ENCODE measurements at places on chromosomes 16 and 17.

- DNase-seq, result peak; percentile 83
These were observed 644 bp downstream of the NFAT5 start for GRCh38 chr16:69566240-69566980.

GRCh38 chr17:39200070-39200879, at the start of gene RPL19:
Gene RPL19, plus strand, starts transcription at chr17:39200283. Its CDS starts 62 bp downstream, at chr17:39200345.
- DNase-seq, result no peak

GRCh38 chr17:81821603-81822311, 11.3 kb downstream of the MCRIP1 start:
- DNase-seq, result peak; percentile 63

DNA sequence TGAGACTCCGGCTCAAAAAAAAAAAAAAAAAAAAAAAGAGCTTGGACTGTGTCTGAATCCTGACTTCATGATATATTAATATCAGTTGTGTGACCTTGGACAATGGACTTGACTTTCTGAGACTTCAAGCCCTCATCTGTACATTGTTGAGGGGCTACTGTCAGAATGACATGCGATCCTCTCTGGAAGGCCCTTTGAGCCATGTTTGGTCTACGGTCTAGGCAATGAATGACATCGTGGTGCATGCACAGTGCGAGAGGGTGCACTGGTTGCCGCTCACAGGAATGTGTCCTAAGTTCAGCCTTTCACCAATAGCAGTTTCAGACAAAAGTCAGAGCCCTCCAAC, 43.0 kb upstream of the ZNF629 start:
- no peak for DNase-seq

DNA sequence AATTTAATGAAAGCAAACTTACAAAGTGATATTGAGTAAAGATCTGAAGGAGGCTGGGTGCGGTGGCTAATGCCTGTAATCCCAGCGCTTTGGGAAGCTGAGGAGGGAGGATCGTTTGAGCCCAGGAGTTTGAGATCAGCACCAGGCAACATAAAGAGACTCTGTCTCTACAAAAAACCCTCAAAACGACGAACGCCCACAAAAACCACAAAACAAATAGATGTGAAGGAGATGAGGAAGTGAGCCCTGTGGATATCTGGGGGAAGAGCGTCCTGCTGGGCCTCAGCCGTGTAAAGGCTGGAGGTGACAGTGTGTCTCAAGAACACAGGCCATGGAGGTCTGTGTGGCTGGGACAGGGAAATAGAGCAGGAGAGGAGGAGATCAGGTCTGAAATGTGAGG, 68.8 kb downstream of the ITFG1 start:
- DNase-seq, result peak; percentile 16

DNA sequence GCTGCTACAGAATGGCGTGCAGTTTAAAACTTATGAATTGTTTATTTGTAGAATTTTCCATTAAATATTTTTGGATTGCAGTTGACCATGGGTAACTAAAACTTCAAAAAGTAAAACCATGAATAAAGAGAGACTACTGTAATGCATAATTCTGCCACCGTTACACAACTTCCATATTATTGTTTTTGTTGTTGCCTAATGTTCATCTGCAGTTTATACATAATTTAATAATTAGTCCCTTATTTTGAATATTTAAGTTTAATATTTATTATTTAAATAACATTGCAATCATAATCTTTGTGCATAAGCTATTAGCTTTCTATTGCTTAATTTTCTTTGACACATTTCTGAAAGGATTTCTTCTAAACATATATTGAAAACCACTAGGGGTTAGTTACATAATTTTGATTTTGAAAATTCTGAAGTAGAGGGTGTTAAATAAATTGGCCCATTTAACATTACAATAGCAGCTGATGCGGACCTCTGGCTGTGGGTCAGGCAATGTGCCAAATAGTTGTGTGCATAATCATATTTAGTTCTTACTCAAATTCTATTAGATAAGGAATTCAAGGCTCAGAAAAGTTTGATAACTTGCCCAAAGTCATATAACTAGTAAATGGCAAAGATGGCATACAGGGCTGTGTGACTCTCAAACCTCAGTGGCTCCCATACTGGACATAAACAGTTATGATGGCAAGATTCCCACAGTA, 31.1 kb downstream of the PPM1E start:
- DNase-seq, result peak; percentile 92

GRCh38 chr17:80402959-80403358, 12.0 kb upstream of the ENDOV start:
- DNase-seq, result no peak

- no peak for DNase-seq
These were observed 4.9 kb downstream of the CCP110 start for GRCh38 chr16:19528666-19529065.

GRCh38 chr16:71919035-71919434, 23.7 kb downstream of the IST1 start:
- no peak for DNase-seq

DNA sequence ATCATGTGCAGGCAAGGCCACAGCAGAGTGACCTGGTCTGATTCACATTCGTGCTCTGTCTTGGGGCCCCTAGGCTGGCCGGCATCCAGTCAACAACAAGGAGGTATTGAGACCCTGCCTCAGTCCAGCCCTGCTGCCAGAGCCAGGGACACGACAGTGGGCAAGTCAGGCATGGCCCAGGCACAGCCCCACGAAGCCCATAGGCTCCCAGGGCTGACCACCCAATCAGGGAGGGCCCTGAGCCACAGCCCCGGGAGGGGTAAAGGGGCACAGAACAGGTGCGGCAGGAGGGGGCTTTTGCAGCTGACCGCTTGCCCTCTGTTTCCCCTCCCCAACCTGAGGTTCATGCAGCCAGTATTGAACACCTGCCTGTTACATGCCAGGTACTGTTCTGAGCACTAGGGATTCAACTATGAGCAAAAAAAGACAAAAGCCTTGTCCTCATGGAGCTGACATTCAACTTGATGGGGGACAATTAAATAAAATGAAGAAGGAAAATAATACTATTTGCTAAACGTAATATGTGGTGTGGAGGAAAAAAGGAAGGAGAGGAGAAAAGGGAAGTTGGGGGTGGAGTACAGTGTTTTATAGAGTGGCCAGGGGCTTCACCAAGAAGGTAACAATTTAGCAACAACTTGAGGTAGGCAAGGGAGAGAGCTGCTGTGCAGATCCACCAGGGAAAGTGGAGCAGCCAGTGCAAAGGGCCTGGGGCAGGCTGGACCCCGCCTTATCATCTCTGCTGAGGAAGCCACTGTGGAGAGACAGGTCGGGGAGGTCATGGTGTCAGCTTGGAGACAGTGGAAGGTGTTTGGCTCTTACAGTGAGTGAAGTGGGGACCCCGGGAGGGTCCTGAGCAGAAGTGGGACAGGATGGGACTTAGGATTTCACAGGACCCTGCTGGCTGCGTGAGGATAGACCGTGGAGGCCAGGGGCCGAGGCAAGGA, 6.1 kb downstream of the DRC3 start:
- no peak for DNase-seq

GRCh38 chr17:66849032-66849655, 14.2 kb downstream of the CACNG5 start:
- DNase-seq, result no peak

DNA sequence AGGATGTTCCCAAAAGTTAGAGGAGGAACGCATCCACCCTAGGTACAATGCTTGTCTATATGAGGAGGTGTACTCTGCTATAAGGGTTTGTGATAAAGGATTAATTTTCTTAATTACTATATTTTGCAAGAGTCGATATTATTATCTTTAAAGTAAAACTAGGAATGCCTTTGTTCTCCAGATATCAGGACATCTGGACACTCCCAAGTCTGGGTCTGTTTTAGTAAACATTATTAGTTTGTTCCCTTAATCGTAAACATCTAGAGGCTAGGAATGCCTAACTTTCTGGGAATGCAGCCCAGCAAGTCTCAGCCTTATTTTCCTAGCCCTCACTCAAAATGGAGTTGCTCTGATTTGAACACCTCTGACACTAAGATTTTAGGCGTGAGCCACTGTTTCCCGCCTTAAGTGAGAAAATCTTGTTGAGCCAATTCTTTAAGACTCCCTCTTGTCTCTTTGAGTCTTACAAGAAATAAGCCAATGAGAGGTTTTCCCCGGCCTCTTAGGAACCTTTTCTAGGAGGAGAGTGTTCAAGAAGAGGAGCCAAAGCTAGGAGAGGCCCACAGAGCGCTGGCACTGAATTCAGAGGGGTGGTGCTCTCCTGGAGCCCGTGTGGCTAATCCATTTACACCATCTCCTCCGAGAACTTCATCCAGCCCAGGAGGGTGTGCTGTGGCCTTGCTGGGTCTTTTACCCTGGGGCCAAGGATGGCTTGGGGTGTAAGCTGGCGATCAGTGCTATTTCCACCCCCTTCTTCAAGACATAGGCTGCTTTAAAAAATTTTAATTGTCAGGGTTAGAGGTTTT, 40.9 kb downstream of the SMARCE1 start:
- no peak for DNase-seq

GRCh38 chr16:73389085-73389484, 341.2 kb upstream of the ZFHX3 start:
- no peak for DNase-seq

DNA sequence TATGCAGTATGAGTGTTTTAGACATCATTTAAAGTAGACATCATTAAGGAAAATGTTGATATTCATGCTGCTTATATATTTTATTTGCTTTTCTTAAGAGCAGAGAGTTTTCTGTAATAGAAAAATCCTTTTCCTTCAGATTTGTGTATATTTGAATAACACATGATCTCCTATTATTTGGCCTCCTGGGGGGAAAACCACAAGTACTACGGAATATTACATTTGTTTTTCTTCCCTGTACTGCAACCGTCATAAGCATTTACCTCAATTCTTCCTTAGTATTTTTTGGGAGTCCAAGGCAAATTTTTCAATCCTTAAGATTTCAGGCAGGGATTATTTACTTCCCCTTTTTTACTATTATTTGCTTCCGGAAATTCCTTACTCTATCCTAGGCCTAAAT, 6.0 kb downstream of the RSPRY1 start:
- peak; percentile 42 for DNase-seq

DNA sequence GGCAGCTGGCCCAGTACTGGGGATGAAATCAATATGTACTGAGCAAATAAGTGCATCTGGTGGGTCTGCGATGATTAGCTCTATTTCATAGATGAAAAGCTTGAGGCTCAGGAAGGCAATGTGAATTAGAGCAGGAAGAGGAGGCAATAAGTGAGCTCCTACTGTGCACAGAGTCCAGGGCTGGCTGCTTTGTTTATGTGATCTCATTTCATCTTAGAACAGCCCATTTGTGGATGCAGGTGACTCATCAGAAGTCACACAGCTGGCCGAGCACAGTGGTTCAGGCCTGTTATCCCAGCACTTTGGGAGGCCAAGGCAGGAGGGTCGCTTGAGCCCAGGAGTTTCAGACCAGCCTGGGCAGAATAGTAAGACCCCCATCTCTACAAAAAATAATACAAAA, 7.1 kb downstream of the TMEM114 start:
- DNase-seq, result peak; percentile 9

DNA sequence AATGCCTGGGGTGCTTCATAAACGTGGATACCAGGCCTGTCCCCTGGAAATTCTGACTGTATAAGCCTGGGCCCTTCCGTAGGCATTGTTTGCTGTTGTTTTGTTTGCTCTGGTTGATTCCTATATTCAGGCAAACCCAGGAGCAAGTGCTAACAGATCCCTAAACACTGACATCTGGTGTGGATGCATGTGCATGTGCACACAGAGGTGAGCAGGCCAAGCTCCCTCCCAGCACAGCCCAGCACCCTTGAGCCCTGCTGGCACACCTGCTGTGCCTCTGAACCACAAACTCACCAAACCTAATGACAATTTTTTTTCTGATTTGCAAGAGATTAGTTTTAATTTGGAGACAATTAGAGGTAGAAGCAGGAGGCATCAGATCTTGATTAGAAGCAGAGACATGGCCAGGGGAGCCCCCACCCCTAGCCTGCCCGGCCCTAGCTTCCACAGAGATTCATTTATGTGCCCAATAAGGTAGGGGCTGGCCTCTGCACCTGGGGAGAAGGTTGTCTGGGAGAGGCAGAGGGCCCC, 40.4 kb downstream of the TMEM132E start:
- no peak for DNase-seq

GRCh38 chr17:68870161-68870826, 84.9 kb downstream of the ABCA8 start:
- DNase-seq, result no peak

- DNase-seq, result no peak
These were observed 318.2 kb downstream of the NPIPA8 start for GRCh38 chr16:18018376-18018775.

Measured in EH (cell line).